ENCODE measurements at places on chromosomes 7 and 10. TPM values are rescaled to one million over a fixed set of nuclear protein-coding genes. Genes with fewer than 3 reads are reported as not detected.
A peak's percentile ranks its signal among the peaks of the same experiment; 100 is the strongest.

The LRRC18 gene
- not detected for total RNA-seq

The SPRN gene
- not detected for total RNA-seq

The AGR3 gene
- total RNA-seq = not detected

The CPA4 gene
- total RNA-seq = 98.8 TPM

The CPA2 gene
- 0.11 TPM for total RNA-seq

The NRCAM gene
- total RNA-seq = 0.11 TPM

GRCh38 chr7:27992097-27992496, 188.5 kb downstream of the JAZF1 start:
- no peak for DNase-seq

DNA sequence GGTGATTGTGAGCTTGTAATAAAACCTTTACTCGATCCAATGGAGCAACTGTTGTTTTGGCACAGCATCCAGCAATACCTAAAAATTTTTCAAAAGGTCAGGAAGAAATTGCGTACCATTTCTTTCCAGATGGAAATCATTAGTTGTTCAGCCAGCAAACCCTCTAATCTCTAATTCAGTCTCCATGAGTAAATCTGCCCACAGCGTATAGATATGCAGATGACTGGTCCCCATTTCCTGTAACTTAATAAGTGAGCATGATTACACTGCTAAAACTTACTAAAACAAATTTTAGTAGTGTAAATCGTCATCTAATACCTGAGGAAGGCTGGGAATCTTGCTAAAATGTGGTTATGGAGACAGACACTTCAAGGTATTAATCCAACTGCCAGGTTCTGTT, 10.6 kb downstream of the SLC25A16 start:
- DNase-seq = peak; percentile 19

DNA sequence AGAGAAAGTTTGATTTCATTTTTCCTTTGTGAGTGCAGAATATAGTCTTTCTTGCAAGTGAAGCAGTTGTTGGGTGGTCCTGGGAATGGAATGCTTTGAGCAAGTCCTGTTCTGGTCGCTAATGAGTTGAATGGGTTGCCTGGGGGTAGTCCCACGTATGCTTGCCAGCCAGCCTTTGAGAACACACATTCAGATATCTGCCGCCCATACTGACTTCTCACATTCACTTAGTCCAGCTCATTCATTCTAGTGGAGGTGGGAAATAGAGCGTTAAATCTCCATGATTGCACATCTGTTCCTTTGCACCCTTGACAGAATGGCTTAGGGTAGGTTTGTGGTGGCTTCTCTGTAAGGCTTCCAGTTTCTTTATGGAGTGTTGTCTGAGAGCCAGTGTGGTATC, 256.6 kb downstream of the SORCS3 start:
- DNase-seq = no peak

- DNase-seq = no peak
Observed at GRCh38 chr10:20608503-20608902, 288.6 kb downstream of the NEBL start.

Measured in Daoy (cell line).